ENCODE measurements at places on chromosomes 3 and 15. TPM values are rescaled to one million over a fixed set of nuclear protein-coding genes. Genes with fewer than 3 reads are reported as not detected.

DNA sequence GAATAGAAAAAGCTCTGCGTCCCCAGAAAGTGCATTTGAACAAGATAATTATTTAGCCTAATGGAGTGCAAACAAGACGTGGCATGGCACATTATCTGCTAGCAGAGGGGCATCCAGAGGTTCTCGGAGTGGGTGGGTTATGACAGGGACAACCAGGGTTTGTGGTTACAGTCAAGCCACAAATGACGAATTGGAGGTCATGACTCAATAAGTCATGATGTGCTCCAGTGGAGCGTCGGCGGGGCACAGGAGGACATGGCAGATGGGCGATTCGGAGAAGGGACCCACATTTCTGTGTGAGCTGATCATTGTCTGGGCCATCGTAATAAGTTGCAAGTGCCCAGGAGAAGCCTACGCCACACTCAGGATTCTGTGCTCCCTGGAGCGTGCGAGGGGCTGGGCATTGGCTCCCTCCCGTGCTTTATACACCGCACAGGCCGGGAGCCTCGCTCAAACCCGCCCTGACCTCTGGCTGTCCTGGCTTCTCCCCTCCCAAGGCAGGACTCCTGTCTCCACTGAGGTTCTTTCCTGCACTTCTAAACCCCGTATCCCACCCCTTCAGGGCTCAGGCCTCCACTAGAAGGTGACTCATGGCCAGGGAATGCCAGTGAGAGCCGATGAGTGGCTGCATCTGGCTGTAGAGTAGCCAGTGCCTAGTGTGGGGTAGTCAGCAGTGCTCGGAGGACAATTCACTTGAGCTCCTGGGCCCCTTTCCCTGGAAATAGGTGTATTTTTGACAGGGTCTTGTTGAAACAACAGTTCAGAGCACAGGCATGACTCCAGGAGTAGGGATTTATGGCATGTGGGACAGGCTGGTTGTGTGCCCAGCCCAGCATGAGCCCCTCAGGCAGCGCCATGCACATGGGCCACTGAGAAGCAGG is 67.4 kb downstream of the GRIP2 start:
- DNase-seq = no peak

GRCh38 chr15:73991260-73991659 is 835 bp downstream of the STOML1 start:
- DNase-seq = peak; percentile 92

DNA sequence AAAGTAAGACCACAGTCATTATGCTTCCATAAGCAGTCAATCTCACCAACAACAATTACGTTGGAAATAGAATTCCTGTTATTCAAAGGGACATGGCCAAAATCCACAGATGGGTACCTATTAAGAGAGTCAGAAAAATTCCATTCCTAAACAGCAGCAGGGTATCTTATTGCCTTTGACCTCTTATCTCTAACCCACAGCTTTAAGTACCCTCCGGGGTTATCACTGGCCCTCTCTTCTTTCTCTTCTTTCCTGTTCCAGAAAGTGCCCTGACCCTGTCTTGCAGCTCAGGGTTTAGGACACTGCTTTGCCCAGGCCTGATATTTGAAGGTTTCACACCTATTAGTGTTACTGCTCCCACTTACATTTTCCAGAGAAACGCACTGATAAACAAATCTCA is 428.7 kb downstream of the TBC1D5 start:
- no peak for DNase-seq

DNA sequence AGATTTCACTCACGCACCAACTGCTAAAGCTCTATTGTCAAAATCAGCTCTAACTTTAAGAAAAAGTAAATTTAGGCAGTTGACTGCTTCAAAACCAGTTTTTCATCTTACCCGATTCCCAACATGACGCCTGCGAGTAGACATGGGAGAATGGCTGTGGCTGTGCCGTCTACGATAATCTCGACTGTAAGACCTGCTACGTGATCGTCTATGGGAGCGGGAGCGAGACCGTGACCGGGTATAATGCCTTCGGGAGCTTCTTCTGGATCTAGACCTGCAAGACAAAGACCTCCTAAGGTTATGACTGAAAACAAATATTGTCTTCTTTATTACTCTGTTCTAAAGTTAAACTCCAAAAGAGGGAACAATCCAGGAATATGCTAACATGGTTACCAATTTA is 12.5 kb downstream of the TRA2B start:
- DNase-seq = no peak

DNA sequence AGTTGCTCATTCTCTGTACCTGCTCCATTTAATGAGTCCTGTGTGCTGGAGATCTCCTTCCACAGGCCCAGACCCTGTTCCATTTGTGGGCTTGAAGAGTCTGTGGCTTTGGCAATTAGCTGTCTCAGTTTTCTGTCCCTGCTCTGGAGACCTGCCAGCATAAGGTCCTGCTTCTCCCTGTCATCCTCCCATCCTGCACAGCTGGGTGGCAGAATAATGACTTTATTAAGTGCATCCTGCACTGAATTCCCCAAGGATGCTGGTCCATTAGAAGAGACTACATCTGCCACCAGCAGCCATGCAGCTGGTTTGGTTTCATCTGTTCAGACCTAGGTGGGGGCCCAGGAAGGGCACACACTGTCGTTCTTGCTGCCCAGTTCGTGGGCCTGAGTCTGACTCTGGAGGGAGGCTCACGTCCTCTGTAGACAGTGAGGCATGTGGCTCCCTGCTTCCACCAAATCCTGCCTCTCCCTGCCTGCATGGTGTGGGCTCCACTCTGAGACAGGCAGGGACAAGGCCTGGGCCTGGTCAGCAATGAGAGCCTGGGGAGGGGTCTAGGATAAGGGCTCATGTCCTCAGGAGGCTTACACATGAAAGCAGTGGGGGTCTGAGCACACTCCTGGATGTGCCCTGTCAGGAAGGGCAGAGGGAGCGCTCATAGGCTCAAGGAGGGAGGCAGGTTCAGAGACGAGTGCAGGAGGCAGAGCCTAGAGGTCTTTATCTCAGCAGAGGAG is 78.4 kb upstream of the PRR23E start:
- no peak for DNase-seq

DNA sequence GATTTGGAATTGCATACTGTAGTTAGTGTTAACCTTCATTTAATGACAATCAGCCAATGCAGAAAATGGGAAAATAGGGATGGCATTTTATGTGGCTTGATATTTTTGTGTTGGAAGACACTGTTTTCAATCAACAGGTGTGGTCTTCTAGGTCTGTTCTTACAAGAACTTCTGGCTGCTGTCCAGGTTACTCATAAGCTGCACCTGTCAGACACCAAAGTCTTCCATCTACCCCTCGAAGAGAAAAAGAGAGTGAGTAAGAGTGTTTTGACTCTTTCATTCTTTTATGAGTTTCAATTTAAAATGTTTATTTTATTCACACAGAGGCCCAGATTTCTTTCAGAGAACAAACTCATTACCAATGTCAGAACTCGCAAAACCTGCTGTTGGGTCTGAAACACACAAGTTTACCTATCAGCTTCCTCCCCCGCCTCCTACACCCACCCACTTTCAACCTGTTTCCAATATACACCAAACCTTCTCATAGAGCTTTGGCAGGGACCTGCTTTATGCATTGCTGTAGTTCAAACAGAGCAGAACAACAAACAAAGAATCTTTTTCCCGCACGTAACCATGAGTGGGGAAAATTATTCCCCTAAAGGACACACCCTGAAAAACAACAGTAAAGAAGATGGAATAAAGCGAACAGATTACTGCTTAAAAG is 767.7 kb upstream of the ALCAM start:
- no peak for DNase-seq

UACA gene
- polyA plus RNA-seq = 10.7 TPM

ECE2 gene
- polyA plus RNA-seq = not detected
